ENCODE measurements at places on chromosomes 6 and 20.

- no peak overlapping the region for H3K4me3 ChIP-seq
- DNase-seq = peak; percentile 39
- H3K4me1 ChIP-seq = peaks cover 3% of the 10 kb centered on the region
- no peak overlapping the region for H3K27ac ChIP-seq
Measured at GRCh38 chr6:13194852-13195251, 133.5 kb downstream of the TBC1D7 start.

DNA sequence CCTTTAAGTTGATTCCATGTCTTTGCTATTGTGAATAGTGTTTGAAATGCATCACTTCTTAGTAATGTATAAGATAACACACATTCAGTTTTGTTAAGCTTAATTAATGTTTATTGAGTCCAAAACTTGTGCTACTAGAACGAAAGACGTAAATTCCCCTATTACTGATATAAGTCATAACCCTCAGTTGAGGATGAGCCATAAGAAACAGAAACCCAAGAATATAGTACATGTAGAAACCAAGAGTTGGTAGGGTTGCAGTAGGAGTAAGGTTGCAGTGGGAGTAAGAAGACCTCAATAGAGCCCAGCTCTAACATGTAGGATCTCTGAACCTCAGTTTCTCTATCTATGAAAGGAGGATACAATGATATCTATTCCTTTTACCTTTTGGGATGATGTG is 19.3 kb downstream of the CITED2 start:
- H3K36me3 ChIP-seq = peaks cover 32% of the 10 kb centered on the region
- DNase-seq = no peak
- no peak overlapping the region for H3K27ac ChIP-seq
- no peak overlapping the region for H3K4me3 ChIP-seq

- H3K4me1 ChIP-seq = peaks cover 43% of the 10 kb centered on the region
- H3K27ac ChIP-seq = peak overlapping the region; percentile 95
- H3K36me3 ChIP-seq = peaks cover 39% of the 10 kb centered on the region
- H3K4me3 ChIP-seq = peak overlapping the region; percentile 66
Measured at GRCh38 chr20:53578492-53579222, 15.0 kb downstream of the ZNF217 start.

DNA sequence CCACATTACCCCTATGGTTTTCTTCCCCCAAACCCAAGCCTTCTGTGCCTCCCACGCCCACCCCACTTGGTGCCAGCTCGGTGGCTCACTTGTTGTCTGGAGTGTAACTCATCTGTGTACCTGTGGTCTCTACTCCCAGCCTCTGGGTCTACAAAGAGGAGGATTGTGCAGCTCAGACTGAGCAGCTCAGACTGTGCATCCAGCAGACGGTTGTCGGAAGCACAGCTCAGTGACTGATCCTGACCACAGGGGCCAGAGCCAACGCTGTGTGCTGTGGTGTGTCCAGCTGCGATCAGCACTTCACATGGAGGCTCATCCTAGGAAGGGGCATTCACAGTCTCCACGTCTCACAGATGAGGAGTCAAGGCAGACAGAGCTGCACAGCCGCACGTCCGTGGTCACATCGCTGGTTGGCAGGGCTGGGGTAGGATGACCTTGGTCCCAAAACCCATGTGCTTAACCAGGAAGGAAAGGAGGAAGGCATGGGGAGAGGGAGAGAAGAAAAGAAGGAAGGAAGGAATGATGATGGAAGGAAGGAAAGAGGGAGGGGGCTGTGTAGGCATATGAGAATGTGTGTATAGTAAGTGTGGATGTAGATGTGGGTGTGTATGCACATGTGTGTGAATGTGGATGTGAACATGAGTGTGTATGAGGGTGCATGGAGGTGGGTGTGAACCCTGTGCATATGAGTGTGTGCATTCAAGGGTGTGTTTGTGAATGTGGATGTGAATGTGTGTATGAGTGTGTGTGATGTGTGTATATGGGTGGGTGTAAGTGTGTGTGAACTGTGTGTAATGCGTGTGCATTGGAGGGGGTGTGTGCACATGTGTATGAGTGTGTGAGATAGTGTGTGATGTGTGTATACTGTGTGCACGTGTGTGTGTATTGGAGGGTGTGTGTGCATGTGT is 28.2 kb upstream of the STX16 start:
- H3K4me1 ChIP-seq = peaks cover 6% of the 10 kb centered on the region
- H3K27ac ChIP-seq = no peak overlapping the region
- no peak for DNase-seq

DNA sequence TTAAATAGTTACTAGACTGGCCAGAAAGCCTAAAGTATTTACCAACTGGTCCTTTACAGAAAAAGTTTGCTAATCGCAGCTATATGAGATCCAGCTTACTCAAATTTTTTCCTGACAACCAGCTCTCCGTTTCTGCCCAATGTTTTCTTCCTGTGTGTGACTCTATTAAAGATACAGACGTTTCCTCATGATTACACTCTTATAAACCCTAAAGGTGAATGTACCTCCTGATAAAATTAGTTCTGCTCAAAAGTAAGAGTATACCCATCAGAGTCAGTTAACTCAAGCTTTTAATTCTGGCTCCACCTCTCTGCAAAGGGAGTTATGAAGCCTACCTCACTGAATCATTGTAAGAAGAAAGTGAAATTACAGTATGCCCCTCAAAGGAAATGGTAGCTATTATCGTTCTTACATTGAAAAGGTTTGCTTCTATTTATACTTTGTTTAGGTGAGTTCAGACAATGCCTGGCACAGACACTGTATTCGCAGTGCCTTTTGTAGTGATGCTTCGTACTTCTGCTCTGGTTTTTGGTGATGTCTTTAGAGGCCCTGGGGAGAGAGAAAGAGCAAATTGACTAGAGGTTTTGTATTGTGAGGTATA is 10.2 kb upstream of the MROH8 start:
- peaks cover 45% of the 10 kb centered on the region for H3K4me1 ChIP-seq
- no peaks in the 10 kb centered on the region for H3K27me3 ChIP-seq
- H3K36me3 ChIP-seq = peaks cover 30% of the 10 kb centered on the region
- peak overlapping the region; percentile 18 for H3K27ac ChIP-seq
- DNase-seq = no peak

DNA sequence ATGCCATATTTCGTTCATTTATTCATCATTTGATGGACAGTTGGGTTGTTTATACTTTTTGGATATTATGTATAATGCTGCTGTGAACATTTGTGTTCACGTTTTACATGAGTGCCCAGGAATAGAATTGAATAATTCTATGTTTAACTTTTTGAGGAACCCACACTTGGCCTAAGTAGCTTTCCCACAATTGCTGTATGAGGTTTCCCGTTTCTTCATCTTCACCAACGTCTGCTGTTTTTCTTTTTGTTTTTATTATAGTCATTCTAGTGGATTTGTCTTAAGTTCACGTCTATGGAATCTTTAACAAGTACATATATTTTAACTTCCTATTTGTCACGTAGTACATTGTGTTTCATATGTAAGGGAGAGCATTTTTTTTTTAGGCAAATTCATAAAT is 110.3 kb downstream of the JARID2 start:
- H3K4me3 ChIP-seq = no peak overlapping the region
- peaks cover 43% of the 10 kb centered on the region for H3K4me1 ChIP-seq
- H3K27ac ChIP-seq = no peak overlapping the region
- H3K27me3 ChIP-seq = no peaks in the 10 kb centered on the region
- no peak for DNase-seq

DNA sequence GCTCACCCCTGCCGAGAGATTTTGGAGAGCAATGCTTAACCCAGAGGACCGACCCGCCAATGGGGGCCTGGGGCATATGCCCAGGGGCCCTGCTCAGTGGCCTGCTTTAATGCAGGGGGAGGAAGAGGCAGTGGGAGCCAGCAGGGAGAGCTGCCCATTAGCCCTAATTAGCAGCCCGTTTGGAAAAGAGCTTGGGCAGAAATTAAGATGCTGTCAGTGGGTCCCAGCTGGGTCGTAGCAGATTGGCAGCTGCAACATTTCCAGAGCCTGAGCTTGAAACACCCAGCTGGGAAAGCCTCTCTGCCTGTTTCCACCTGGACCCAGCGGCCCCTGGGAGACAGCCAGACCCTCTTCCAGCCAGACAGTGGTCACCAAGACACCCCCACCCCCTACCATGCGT is 39.5 kb downstream of the CD40 start:
- H3K4me3 ChIP-seq = no peak overlapping the region
- DNase-seq = no peak
- no peaks in the 10 kb centered on the region for H3K4me1 ChIP-seq
- H3K27ac ChIP-seq = no peak overlapping the region
- peaks cover 16% of the 10 kb centered on the region for H3K27me3 ChIP-seq

DNA sequence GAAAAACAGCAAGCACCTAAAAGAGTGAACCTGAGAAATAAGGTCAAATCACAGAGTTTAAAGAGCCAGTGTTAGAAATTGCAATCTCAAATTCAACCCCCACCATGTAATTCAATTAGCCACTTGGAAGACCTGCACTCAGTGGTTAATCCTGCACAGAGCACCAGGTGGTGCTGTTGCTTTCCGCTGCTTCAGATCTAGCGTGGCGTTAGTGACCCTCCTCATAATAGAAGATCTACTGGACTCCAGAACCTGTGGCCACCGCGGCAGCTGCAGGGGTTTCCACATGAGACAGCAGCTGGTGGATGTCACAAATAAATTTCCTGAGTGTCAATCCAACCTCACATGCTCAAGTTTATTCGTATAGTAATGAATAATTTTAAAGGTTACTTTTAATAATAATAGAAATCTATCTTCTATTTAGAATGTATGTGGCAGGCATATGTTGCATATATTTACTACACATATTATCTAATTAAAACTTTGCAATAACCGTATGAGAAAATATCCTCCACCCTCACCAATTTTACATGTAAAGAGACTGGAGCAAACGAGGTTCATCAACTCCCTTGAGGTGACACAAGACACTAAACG is 84.4 kb downstream of the SYNE1 start:
- H3K27me3 ChIP-seq = peaks cover 3% of the 10 kb centered on the region
- DNase-seq = no peak
- no peaks in the 10 kb centered on the region for H3K4me1 ChIP-seq
- H3K36me3 ChIP-seq = peaks cover 2% of the 10 kb centered on the region
- no peak overlapping the region for H3K4me3 ChIP-seq
- H3K27ac ChIP-seq = no peak overlapping the region

DNA sequence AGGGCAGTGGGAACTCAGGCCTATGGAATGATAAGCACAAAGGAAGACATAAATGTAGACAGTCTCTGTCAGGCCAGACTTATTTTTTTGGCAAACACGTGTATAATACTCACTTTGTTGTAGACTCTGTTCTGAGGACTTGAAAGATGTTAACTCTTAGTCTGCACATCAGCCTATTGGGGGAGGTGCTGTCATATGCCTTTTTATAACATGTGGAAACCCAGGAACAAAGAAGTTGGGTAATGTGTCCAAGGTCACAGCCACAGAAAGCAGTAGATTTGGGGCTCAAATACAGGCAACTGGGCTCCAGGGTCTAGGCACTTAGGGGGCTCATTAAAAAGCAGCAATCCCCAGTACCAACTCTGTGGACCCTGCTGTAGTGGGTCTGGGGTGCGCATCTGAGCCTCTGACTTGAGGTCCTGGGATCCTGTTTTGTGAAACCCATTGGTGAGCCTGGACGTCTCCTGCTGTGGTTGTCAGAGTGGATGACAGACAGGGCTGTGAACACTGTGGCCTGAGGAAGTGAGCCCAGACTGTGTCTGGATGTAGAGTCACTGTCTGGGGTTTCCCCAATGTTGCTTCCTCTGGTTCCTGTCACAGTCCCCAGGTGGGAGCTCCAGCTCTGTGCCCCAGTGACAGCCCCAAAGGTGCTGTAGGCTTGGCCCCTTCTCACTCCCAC is 50.0 kb downstream of the CDH26 start:
- DNase-seq = no peak
- H3K27ac ChIP-seq = no peak overlapping the region
- H3K4me3 ChIP-seq = no peak overlapping the region
- no peaks in the 10 kb centered on the region for H3K36me3 ChIP-seq
- H3K4me1 ChIP-seq = no peaks in the 10 kb centered on the region

GRCh38 chr20:3326779-3327521 is 80.5 kb downstream of the DNAAF9 start:
- no peak overlapping the region for H3K27ac ChIP-seq
- H3K4me1 ChIP-seq = no peaks in the 10 kb centered on the region
- DNase-seq = no peak

DNA sequence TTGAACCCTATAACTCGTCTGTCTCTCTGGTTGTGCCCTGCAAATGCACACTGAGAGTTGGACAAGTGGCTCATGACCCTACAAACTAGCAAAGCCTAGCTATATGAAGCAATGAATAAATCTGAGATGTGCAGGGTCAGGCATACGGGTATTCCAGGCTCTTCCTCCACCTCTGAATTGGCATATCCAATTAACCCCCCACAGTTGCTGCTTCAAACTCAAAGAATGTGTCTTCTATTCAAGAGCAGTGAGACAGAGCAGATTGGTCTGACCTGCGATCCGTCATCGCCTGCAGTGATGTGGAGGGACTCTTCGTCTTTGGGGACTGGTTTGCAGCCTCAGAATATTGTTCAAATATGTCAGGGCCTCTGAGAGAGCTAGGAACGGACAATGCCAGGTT is 59.8 kb downstream of the LAMP5 start:
- no peak overlapping the region for H3K4me3 ChIP-seq
- H3K36me3 ChIP-seq = no peaks in the 10 kb centered on the region
- peaks cover 1% of the 10 kb centered on the region for H3K27me3 ChIP-seq

- H3K4me3 ChIP-seq = peak overlapping the region; percentile 83
- H3K36me3 ChIP-seq = no peaks in the 10 kb centered on the region
- no peak for DNase-seq
- H3K27ac ChIP-seq = no peak overlapping the region
- peaks cover 32% of the 10 kb centered on the region for H3K27me3 ChIP-seq
Measured at GRCh38 chr6:133890711-133891148, 1.8 kb downstream of the TCF21 start.

DNA sequence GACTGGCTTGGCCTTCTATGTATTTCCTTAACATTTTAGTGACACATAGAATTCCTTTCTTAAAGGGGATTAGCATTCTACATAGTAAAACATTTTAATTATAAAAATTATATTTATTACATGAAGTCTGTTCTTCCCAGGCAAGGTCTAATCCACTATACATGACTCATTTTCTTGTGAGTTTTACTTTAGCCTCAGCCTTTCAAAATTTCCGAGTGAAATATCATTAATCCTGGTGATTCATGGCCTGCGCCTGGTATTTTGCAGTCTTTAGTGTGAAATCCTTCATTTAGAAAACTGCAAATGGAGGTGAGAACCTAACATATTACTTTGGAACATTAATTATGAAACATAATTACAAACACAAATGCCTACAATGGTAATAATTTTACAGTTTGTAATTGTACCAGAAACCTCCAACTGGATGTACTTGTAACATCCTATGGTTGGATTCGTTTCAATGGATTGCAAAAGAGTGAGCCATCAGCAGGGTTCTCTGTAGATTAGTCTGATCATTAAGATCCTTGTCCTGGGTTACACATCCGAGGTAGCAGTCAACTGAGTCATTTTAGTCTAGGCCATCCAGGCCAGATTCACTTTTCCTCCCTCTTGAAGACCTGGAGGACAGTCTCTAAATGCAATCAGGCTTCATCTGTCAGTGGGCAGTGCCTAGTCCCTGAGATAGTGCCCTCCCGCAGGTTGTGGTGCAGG is 272.0 kb downstream of the PACRG start:
- no peaks in the 10 kb centered on the region for H3K4me1 ChIP-seq
- no peak overlapping the region for H3K4me3 ChIP-seq
- no peaks in the 10 kb centered on the region for H3K36me3 ChIP-seq
- H3K27ac ChIP-seq = no peak overlapping the region

- peaks cover 7% of the 10 kb centered on the region for H3K4me1 ChIP-seq
- no peak for DNase-seq
- H3K36me3 ChIP-seq = peaks cover 8% of the 10 kb centered on the region
- no peak overlapping the region for H3K4me3 ChIP-seq
- H3K27ac ChIP-seq = no peak overlapping the region
- H3K27me3 ChIP-seq = no peaks in the 10 kb centered on the region
Measured at GRCh38 chr20:20459726-20460125, 91.8 kb downstream of the INSM1 start.

- no peaks in the 10 kb centered on the region for H3K4me1 ChIP-seq
- H3K36me3 ChIP-seq = no peaks in the 10 kb centered on the region
- DNase-seq = no peak
Measured at GRCh38 chr20:46814366-46815232, 80.0 kb upstream of the EYA2 start.
